Kidney (tissue), 22 donors: ENCODE measurements at places on chromosomes 2 and 18. TPM values are rescaled to one million over a fixed set of nuclear protein-coding genes. Genes with fewer than 3 reads are reported as not detected.

Gene IL1RL2
- 1.8 TPM for polyA plus RNA-seq

Gene SP5
- 1.6 TPM for polyA plus RNA-seq

Gene G6PC2
- not detected for polyA plus RNA-seq

Gene RGPD3
- polyA plus RNA-seq = 0.41 TPM

Gene AMER3
- polyA plus RNA-seq = not detected

Gene SERPINB5
- not detected for polyA plus RNA-seq

Gene GPR75
- polyA plus RNA-seq = 0.17 TPM

Gene ALPP
- polyA plus RNA-seq = not detected

Gene BMP10
- polyA plus RNA-seq = not detected

DNA sequence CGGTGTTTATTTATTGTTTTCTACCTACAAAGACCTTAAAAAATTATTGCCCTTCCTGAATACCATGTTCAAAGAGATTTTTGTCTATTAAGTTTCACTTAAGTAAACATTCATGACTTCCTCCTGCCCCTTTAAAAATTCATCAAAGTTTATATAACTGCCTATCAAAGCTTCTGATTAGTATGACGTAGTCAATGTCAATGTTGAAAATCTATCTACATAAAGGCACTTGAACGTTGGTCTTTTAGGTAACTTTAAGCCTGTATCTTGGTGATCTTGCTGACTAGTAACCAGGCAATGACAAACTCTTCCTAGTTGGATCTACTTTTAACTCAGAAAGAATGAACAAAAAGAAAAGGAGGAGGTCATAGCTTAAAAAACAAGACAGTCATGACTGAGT lies 97.2 kb downstream of the MAIP1 start:
- no peaks in the 10 kb centered on the region for H3K27me3 ChIP-seq
- no peak overlapping the region for H3K4me3 ChIP-seq
- H3K27ac ChIP-seq = no peak overlapping the region
- DNase-seq = no peak
- H3K36me3 ChIP-seq = no peaks in the 10 kb centered on the region

DNA sequence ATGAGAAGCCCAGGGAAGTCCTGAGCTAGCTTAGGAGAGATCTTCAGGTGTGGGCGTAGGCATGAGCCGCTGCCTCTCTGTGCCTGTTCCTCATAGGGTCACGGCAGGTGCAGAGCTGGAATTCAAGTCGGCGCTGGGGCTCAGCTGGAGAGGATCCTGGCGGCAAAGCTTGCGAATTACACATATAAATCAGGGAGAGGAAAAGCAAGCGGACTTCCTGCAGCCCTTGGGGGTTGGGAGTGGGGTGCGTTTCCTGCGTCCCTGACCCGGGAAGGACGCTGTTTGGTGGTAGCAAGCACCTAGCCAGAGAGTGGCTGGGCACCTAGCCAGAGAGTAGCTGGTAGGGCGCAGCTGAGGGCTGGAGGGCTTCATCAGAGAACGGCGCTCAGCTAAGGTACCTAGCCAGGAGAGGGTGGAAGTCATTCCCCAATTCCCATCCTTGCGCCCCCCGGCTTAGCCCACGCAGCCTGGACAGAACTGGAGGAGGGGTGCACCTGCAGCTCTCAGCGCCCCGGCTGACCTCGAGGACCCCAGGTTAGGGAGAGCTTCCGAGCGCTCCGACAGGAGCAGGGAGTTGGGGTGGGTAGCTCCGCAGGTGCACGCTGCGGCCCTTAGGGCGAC lies 459 bp upstream of the EFR3B start:
- no peaks in the 10 kb centered on the region for H3K27me3 ChIP-seq
- H3K36me3 ChIP-seq = no peaks in the 10 kb centered on the region
- H3K4me1 ChIP-seq = no peaks in the 10 kb centered on the region
- peak overlapping the region; percentile 57 for H3K27ac ChIP-seq
- DNase-seq = peak; percentile 86

DNA sequence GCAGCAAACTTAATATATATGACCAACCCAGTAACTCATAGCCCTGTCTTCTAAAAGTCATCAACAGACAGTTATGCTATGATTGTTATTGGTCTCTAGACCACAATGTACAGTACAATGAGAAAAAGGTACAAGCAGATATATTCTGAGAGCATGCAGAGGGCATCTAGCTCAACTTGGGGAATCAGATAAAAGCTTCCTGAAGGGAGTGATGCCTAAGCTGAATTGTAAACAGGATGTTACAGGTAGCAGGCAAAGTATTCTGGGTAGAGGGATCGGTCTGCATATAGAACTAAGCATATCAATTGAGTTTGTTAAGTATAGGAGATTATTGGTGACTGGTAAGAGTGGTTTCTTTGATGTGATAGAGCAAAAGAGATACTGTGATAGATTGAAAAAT lies 30.3 kb downstream of the ME2 start:
- H3K4me1 ChIP-seq = no peaks in the 10 kb centered on the region
- no peak overlapping the region for H3K4me3 ChIP-seq
- peaks cover 3% of the 10 kb centered on the region for H3K36me3 ChIP-seq

DNA sequence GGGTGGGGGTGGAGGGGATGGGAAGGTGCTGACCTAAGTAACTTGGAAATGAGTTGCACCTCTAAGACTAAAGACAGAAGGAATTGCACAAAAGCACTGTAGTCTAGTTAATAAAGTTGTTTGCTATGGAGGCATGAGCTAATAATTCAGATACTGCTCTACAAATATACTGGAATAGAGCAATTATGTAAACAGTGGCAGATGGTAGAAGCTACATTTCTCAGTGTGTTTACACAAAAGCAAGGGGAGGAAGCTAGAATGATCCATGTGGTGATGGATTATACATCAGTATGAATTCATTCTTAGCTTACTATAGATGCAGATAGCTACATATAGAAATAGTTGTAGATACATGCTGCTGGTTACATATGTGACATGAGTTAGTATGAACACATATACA lies 27.6 kb upstream of the UBE2F start:
- no peaks in the 10 kb centered on the region for H3K36me3 ChIP-seq
- H3K4me3 ChIP-seq = no peak overlapping the region

- no peak for DNase-seq
- peaks cover 8% of the 10 kb centered on the region for H3K4me1 ChIP-seq
- no peaks in the 10 kb centered on the region for H3K27me3 ChIP-seq
- H3K36me3 ChIP-seq = no peaks in the 10 kb centered on the region
Measured at GRCh38 chr2:67876176-67876575, 186.6 kb downstream of the C1D start.

DNA sequence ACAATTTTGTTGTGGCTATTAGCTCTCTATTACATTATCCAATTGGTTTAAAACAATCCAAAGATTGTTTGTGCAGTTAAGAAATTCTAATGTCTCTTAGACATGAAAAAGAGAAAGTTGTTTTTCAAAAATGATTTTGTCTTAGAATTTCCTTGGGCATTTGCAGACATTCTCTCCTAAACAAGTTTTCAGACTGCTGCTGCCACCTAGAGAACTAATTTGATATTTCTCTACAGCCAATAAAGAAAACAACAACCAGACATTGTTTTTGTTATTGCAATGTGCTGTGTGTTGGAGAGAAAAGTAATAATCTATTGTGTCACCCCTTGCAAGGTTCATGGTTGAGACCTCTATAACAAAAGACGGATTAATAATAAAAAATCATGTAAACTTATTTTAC lies 119.0 kb upstream of the SYT4 start:
- H3K36me3 ChIP-seq = no peaks in the 10 kb centered on the region
- H3K27me3 ChIP-seq = no peaks in the 10 kb centered on the region
- no peak overlapping the region for H3K27ac ChIP-seq
- DNase-seq = no peak

- peak; percentile 91 for DNase-seq
- no peaks in the 10 kb centered on the region for H3K36me3 ChIP-seq
- no peaks in the 10 kb centered on the region for H3K27me3 ChIP-seq
- peak overlapping the region; percentile 15 for H3K27ac ChIP-seq
Measured at GRCh38 chr2:27723372-27724144, 48.0 kb upstream of the MRPL33 start.

- H3K27ac ChIP-seq = no peak overlapping the region
- H3K4me3 ChIP-seq = no peak overlapping the region
- H3K36me3 ChIP-seq = no peaks in the 10 kb centered on the region
- DNase-seq = no peak
Measured at GRCh38 chr2:204665771-204666170, 120.5 kb downstream of the PARD3B start.

GRCh38 chr2:9873337-9873736 lies 30.1 kb downstream of the TAF1B start:
- H3K36me3 ChIP-seq = no peaks in the 10 kb centered on the region
- no peaks in the 10 kb centered on the region for H3K27me3 ChIP-seq
- no peak overlapping the region for H3K27ac ChIP-seq
- no peak for DNase-seq
- no peak overlapping the region for H3K4me3 ChIP-seq

DNA sequence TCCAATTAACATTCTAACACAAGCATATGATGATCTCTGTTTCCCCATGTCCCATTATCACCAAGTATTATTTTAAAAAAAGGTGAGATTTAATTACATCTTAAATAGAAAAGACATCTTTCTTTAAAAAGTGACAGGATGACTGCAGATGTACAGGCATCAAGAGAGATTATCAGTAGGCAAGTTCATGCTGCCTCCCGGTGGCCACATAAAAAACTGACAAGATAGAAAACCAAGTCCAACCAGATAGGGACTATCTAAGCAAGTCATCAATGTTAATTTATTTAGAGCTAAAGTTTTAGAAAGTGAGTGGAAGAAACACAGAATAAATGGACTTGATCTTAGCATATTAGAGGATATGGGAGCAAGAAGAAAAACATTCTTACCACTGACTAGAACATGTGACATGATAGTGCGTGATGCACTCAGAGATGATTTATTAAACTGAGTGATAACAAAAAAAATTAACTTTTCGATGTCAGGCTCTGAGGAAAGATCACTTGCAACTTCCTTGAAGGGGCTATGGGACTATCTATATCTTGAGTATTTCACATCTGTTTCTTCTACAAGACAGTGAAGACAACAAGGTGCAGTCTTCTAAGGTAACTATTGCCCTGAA lies 5.4 kb upstream of the TDRD15 start:
- H3K27me3 ChIP-seq = no peaks in the 10 kb centered on the region
- no peak for DNase-seq
- no peaks in the 10 kb centered on the region for H3K36me3 ChIP-seq
- H3K4me3 ChIP-seq = no peak overlapping the region

GRCh38 chr2:34030273-34030672 lies 431.2 kb upstream of the FAM98A start:
- H3K4me1 ChIP-seq = no peaks in the 10 kb centered on the region
- H3K4me3 ChIP-seq = no peak overlapping the region
- H3K27me3 ChIP-seq = no peaks in the 10 kb centered on the region
- no peaks in the 10 kb centered on the region for H3K36me3 ChIP-seq
- no peak overlapping the region for H3K27ac ChIP-seq

GRCh38 chr2:226619707-226620106 lies 179.9 kb downstream of the IRS1 start:
- H3K27me3 ChIP-seq = no peaks in the 10 kb centered on the region
- no peak for DNase-seq
- H3K27ac ChIP-seq = no peak overlapping the region
- peaks cover 4% of the 10 kb centered on the region for H3K4me1 ChIP-seq
- no peaks in the 10 kb centered on the region for H3K36me3 ChIP-seq
- H3K4me3 ChIP-seq = no peak overlapping the region

DNA sequence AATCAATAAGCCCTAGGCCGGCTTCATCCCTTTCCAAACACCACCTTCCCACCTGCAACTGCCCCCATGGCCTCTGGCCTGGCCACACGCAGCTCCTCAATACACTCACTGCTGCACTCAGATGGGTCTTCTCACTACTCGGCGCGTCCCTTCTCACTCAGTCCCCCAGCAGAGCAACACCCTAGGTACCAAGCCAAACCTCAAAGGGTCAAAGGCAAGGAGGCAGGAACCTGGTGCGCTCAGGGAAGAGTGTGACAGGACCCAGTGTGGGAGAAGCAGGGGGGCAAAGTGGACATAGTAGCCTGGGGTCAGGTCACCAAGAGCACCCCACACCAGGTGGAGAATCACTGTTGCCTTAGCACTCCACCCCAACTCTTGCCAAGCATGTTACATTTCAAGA lies 90.6 kb downstream of the TTC32 start:
- no peaks in the 10 kb centered on the region for H3K27me3 ChIP-seq
- no peak overlapping the region for H3K4me3 ChIP-seq
- no peak overlapping the region for H3K27ac ChIP-seq
- no peak for DNase-seq
- no peaks in the 10 kb centered on the region for H3K36me3 ChIP-seq

- H3K36me3 ChIP-seq = no peaks in the 10 kb centered on the region
- peak overlapping the region; percentile 79 for H3K4me3 ChIP-seq
- H3K27me3 ChIP-seq = no peaks in the 10 kb centered on the region
- H3K27ac ChIP-seq = no peak overlapping the region
- H3K4me1 ChIP-seq = peaks cover 3% of the 10 kb centered on the region
Measured at GRCh38 chr2:191151331-191151730, 537 bp upstream of the STAT4 start.

DNA sequence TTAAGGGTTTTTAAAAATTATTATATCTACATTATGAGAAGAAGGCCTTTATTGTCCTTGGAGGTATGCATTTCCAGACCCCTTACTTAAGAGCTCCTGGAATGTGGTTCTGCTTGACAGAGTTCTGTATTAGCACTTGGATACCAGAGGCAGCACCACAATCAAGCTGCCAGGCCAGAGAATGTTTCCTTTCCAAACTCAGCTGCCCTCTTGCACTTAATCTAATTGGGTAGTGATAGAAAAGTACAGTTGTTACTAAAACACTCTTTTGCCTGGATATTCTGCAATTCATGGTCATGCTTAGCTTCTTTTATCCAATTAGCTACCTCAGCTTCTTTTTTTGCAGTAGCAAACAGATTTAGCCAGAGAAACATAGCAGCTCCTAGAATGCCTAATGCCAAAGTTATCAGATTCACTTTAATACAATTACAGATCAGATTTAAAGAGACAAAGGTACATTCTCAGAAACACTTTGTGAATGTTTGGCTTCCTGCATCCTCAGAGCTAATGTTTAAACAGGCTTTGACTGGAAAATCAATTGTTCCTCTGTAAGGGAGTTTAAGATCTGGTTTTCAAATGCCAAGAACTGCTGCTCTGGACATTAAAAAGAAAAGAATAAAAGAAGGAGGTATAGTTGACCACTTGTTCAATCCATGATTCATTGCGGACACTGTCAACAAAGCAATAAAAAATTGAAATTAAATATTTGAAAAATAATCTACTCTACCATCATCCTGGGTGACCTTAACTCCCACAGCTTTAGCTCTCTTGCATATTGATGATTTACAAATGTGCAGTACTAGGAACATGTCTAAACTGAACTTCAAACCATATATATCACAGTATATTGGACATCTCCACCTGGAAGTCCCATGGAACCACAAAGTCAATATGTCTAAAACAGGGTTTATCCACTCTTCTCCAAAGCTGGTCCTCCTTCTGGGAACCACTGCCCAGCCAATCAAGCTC lies 12.8 kb downstream of the NOSTRIN start:
- peaks cover 4% of the 10 kb centered on the region for H3K4me1 ChIP-seq
- no peak overlapping the region for H3K27ac ChIP-seq
- DNase-seq = peak; percentile 32
- no peaks in the 10 kb centered on the region for H3K27me3 ChIP-seq

- no peaks in the 10 kb centered on the region for H3K4me1 ChIP-seq
- no peak overlapping the region for H3K27ac ChIP-seq
- DNase-seq = no peak
- H3K27me3 ChIP-seq = no peaks in the 10 kb centered on the region
- no peak overlapping the region for H3K4me3 ChIP-seq
- H3K36me3 ChIP-seq = no peaks in the 10 kb centered on the region
Measured at GRCh38 chr2:51350100-51350499, 318.2 kb upstream of the NRXN1 start.

- H3K27ac ChIP-seq = no peak overlapping the region
- DNase-seq = no peak
- H3K4me1 ChIP-seq = no peaks in the 10 kb centered on the region
- H3K27me3 ChIP-seq = no peaks in the 10 kb centered on the region
- H3K4me3 ChIP-seq = no peak overlapping the region
Measured at GRCh38 chr2:100119235-100119634, 23.2 kb downstream of the AFF3 start.
